Activated CD4-positive, alpha-beta T cell treated with anti-CD3 and anti-CD28 coated beads, Interleukin-2, amount 50 U/mL, for 1 hour (primary cell): ENCODE measurements at places on chromosomes 16 and 17.

GRCh38 chr17:14730821-14731220 is 429.9 kb downstream of the HS3ST3B1 start:
- DNase-seq: no peak

DNA sequence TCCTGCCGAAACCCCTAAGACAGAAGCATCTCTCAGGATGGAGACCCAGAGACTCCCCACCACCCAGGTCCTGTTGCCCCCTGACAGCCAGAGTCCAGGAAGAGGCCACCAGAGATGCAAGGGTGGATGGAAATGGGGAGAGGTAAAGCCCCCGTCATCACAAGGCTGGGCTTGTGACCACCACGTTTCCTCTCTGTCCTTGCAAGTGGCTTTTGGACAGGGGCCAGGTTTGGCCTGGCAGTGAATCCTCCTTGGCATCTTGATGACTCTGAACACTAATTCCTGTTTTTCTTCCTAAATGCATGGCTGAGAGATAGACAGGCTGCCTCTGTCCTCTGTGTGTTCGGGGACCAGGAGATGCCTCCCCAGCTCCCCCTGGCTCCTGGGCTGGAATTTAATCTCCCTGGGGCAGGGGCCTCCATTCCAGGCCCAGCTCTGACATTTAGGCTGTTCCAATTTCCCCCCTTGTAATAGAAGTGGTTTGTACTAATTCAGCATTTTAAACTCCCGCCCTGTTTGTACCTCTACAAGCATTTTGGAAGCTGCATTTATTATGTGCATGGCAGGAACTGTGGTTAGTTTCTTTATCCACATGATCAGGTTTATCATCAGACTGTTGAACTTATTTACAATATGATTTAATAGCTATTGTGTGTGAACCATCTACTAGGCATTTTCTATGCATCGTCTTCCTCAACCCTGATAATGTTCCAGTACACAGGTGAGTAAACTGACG is 116.1 kb upstream of the IRX6 start:
- no peak for DNase-seq

GRCh38 chr16:19715566-19715965 is 2.5 kb downstream of the KNOP1 start:
- DNase-seq: no peak

GRCh38 chr16:81547194-81547938 is 102.8 kb downstream of the CMIP start:
- DNase-seq: no peak

DNA sequence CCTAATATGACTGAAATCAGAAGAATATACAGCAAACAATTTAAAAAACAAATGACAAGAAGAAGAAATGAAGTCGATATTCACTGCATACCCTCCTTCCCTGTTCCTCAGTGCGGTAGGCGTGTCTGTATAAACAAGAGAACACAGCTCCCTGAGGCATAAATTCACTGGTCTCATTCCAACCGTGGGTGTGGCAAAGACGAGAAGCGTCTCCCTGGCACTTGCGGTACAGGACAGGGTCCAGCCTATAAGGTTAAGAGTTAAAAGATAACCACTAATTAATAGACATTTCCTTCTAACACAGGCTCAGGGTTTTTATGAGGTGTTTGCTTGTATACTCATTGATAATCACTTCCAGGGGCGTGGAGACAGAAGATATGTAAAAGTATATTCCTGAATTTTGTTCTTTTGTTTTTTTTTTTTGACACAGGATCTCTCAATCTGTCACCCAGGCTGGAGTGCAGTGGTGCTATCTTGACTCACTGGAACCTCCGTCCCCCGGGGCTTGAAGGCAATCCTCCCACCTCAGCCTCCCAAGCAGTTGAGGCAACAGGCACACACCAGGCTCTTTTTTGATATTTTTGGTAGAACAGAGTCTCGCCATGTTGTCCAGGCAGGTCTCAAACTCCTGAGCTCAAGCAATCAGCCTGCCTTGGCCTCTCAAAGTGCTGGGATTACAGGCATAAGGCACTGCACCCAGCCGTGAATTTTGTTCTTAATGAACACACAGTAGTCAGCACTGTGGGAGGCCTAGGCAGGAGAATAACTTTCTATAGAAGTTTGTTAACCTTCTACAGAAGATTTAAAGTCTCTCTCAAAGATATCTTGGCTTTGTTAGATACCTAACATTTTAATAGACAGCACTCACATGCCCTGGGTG is 59.1 kb upstream of the CLEC18B start:
- DNase-seq: no peak

GRCh38 chr17:45428050-45428617 is 4.5 kb downstream of the ARHGAP27 start:
- DNase-seq: peak; percentile 74

DNA sequence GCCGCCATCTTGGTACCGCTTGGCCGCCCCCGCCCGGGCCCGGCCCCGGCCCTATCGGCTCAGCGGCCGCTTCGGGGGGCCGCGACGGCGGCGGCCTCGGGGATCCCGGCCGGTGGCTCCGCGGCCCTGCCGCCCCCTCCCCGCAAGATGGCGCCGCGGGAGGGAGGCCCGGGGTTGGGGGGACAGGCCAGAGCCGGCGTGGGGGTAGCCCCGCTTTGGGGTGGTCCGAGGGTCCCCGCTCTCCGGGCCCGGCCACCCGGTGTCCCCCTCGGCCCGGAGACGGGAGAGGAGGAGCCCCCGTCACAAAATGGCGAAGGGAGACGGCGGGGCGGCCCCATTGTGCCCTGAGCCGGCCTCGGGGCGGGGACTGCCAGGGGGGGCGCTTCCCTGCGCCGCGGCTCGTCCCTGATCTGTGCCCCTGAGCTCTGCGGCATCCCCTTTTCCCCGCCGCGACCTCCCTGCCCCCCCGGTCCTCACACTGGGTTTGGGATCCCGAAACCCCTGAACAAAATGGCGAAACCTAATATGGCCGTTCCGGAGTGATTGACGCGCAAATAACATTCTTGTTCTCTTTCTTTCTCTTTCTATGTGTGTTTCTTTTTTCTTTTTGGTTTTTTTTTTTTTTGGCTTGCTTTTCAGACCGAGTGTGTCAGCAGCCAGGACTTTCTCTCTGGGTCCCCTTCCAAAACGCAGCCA is 986 bp downstream of the HAPSTR1 start:
- peak; percentile 52 for DNase-seq

- no peak for DNase-seq
Measured at GRCh38 chr16:21211486-21211885, at the start of gene ZP2. Gene ZP2 (minus strand): TSS chr16:21211574. CDS start chr16:21211547, 27 bp downstream.

DNA sequence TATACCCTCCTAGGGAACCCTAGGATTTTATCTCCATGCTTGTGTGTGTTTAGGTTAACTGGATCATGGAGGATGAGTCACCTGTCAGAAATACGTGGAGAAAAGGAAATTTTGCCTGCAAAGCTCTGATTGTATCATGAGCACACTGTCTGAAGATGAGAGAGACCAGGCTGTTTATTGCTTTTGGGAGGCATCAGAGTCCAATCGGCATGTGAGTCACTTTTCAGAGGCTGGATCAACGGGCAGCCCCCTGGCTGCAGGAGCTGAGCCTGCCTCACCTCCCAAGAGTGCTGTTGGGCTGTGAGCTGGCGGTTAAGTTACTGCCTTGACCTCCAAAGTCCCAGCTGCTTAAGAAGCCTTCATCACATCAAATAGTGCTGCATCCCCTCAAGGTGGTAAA is 41.5 kb upstream of the MED9 start:
- no peak for DNase-seq

GRCh38 chr16:31535737-31536136 is 8.0 kb downstream of the AHSP start:
- DNase-seq: no peak

DNA sequence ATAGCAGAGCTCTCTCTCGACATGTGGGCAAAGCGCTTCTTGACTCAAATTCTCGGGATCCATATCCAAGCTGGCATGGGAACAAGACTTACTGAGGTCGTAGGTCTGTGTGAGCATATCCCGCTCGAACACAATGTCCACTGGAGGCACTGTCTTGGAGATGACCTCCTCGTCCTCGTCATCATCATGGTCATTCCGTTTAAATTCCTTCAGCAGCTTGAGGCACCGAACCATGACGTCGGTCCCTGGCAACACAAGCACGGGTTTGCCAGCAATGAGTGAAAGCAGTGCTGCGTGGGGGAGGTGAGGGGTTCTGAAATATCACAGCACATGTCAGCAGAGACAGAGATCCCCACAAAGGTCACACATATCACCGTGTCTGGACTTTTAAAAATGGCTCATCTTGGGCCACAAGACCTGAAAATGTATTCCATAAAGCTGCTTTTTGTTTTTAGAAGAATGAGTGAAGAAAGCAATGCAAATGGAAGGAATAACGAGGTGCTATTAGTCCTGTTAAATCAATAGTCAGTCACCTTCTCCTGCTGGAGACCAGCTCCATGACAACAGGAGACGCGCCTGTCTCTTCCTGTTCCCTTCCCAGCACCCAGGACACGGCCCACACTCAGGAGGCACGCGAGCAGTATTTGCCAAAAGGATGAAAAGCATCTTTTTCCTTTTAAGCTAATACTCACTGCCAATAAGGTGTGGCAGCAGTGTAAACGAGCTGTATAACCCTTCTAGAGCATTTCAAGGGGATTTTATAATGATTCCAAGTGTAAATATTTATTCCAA is 37.9 kb downstream of the GTF3C1 start:
- no peak for DNase-seq

DNA sequence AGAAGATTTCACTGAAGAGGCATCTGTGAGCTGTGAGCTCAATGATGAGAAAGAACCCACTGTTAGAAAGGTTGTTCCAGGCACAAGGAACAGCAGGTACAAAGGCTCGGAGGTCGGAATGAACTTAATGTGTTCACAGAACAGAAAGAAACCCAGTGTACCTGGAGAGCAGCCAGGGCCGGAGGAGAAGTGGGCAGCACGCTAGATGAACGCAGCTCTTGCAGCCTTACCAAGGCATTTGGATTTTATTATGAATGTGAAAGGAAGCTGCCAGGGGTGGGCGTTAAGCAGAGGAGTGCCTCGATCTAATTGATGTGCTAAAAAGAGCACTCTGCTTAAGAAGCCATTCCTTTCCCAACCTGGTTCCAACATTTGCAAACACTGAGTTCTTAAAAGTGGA is 19.0 kb downstream of the EEF2K start:
- no peak for DNase-seq

- DNase-seq: peak; percentile 59
Measured at GRCh38 chr17:8120520-8121406, 2.4 kb upstream of the ALOXE3 start.

- no peak for DNase-seq
Measured at GRCh38 chr16:69711115-69711740, 15.1 kb downstream of the NQO1 start.

DNA sequence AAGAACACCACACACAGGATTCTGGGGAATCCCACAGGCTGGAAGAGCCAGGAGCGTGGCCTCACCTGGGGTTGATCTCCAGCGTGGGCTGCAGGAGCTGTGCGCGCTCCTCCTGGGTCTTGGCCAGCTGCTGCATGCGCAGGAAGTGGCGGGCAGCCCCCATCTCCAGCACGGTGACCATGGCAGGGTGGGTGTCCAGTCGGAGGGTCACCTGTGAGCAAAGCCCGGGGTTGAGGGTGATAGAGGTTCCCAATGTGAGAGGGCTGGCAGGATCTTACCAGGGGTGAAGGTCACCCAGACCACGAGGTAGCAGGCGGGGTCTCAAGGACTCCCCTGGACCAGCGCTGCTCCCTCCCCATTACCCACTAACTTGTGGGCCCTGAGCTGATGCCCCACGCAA is 7.4 kb downstream of the DNASE1 start:
- DNase-seq: no peak

- DNase-seq: no peak
Measured at GRCh38 chr16:49121636-49122035, 160.0 kb downstream of the CBLN1 start.

DNA sequence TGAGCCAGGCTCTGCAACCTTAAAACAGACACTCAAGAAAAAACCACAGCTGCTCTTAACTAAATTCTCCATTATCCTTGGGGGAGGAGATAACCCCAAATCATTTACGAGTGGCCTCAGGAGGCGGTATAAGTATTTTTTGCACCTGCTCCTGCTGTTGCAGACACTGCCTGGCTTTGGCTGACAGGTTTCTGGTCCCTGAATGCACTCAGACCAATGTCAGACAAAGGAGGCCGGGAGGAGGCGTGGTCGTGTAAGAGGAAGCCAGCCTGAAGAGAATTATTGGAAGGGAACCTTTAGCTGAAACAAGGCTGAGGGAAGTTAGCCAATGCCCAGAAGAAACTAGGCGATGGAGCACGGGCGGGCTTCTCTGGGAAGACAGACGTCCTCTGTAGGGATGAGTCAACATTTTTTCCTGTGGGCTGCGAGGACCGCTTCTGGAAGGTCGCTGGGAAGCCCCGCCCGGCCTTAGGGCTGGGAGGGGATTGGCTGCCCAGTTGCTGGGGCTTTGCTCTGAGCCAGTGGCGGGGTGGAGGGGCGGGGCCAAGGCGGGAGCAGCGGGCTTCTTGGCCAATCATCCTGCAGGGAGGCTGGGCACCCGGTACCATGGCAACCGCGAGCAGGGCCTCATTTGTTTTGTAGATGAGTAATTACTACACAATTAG is 82.3 kb downstream of the CCDC182 start:
- peak; percentile 16 for DNase-seq

GRCh38 chr17:63819585-63820537 is 7.4 kb upstream of the PSMC5 start:
- DNase-seq: no peak

- DNase-seq: no peak
Measured at GRCh38 chr17:58968426-58969061, 138.1 kb downstream of the TRIM37 start.

DNA sequence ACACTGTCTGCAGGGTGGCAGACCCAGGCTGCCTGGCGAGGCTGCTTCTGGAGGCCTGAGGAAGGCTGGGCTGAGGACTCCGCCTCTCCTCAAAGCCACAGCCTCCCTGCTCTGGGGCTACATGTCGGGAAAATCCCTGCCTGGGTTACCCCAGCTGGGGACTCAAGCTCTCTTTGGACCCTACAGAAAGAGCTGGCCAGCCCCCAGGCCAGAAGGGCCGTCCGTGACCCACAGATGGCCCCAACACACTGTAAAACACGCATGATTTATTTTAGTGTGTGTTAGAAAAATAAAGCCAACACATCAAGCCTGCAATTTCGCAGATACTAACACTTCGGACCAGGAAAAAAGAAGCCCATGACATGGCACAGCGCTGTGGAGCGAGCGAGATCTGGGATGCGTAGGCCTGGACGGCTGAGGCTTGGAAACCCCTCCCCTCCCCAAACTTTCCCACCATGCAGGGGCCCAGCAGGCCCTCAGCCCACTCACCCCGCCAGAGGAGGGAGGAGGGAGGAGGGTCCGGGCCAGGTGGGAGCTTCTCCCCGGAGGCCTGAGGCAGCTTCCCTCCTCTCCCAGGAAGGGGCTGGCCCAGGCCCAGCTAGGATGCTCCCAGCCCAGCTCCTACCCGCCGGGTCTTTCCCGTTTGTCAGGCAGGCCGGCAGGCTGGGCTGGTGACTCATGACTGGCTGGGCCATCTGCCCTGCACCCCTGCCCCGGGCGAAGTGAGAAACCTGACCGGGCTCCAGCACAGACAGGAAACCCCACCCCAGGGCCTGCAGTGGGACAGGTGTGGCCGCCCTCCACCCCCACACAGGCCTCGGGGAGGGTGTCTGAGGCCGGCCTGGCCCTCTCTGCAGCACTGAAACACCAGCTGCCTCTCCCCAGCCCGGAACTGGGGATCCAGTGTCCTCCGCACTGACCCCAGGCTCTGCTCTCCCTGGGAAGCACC is 34.1 kb upstream of the SLC38A10 start:
- DNase-seq: no peak

GRCh38 chr17:55561316-55561972 is 50.2 kb upstream of the SMIM36 start:
- DNase-seq: no peak
